Frontal cortex (tissue), 4 donors: ENCODE measurements at places on chromosomes 7 and 10.

DNA sequence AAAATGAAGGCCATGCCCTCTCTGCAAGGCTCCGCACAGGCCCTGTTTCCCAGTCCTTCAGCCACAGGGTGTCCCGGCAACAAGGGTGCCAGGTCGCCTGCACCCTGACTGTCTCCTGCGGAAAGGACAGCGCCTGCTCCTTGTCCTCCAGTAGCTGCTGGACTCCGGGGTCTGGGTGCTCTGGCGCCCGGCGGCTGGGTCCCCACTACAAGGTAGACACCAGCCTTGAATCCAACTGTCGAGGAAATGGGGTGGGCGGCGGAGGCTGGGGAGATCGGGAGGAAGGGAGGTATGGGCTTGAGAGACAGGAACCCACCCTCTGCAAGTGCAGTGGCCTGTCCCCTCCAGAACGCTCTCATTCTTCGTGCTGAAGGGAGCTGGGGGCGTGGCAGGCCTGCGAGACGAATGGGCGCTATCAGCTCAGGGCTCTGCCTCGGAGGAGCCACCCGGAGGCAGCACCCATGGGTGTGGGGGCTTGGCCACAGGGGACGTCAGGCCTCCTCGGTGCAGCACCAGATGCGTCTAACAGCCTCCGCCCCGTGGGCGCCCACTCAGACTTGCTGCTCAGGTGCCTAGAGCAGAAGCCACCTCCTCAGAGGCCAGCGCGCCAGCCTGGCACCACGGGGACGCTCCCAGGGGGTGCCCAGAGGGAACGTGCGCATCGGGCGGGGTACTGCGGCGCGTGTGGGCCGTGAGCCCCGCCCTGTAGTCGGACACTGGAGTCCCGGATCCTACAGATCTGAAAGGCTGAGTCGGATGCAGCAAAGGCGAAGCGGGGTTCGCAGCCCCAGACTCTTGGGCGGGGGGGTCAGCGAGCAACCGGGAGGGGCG, 15.6 kb downstream of the ADAM8 start:
- DNase-seq: peak; percentile 71

DNA sequence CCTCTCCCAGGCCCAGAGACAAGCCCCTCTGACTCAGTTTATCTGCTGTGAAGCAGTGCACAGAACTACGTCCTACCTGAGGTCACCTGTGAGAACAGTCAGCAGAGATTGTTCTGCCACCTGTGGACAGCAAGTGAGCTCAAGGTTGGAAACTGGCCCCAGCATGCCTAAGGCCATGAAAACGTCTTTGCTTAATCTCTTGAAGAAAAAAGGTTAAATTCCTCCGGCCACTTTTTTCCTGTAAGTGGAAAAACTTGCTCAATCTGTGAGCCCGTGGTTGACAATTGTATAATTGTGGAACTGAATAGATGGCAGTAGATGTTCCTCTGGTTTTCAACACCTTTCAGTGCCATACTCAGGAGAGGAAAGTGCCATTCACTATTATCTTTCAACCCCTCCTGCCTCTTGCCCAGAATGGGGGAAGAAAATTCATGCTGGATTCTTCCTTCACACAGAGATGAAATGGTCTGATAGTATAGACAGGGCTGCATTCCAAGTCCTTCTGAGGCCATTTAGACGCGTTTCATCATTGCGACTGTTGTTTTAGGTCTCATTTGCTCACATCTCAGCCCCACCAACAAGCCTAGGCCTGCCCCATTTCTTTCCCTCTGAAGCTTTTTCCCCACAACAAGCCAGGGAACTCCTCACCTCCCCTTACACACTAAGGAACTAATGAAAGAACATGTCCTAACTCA, 292.9 kb downstream of the FZD1 start:
- DNase-seq: no peak

DNA sequence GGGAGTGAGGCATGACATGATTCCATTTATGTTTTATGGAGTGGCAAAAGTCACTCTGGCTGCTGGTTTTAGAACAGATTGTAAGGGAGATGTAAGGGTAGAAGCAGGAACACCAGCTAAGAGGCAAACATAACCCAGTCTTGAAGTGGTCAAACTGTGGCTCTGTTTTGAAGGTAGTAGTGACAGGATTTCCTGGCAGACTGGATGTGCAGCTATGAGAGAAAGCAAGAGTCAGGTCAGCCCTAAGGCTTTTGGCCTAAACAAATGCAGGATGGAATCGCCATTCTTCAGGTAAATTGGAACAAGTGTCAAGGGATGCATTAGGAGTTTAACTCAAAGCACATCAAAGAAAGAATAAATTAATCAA, 175.3 kb upstream of the AGR3 start:
- DNase-seq: no peak

GRCh38 chr10:77032188-77032570, 605.4 kb downstream of the KCNMA1 start:
- no peak for DNase-seq

GRCh38 chr7:40763319-40764287, 628.8 kb downstream of the SUGCT start:
- no peak for DNase-seq

- DNase-seq: no peak
These were observed 144.8 kb upstream of the NEBL start for GRCh38 chr10:21041763-21042458.
